ENCODE measurements at places on chromosomes 16 and 17.

DNA sequence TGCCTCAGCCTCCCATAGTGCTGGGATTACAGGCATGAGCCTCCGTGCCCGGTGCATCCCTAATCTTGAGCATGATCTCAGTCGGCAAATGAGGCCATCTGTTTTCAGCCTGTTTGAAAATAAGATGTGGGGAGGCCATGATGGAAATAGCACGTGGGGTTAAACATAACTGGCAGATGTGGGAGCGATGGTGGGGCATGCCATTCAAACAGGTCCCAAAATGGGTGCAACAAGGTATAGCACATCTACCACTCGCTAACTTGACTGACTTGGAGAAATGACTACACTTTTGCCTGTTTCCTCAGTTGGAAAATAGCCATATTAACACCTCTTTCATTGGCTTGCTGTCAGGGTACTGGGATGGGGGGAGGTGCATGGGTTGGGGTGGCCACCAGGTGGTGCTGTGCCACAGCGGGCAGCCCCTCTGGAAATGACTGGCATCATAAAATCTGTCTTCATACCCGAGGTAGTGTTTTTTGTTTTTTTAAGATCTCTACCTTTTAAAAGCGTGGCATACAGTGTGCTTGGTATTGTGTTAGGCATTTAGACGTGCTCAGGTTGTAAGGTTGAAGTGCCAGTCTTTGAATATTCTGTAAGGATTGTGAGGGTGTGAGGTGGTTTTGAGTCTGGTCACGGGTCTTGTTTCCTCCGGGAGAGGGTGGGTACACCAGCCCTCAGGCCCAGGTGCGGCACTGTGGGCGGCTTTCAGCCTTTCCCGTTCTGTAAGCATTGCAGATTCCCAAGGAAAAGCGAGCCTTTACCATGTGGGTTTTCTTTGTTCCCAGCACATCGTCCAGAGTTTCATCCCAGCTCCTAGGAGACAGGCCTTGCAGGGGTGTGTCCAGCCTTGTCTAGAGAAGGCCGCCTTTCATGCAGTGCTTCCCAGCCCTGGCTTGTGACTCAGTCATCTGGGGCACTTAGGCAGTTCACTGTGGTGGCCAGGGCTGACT lies 2.9 kb upstream of the TTYH2 start:
- H3K4me1 ChIP-seq: peaks cover 59% of the 10 kb centered on the region
- no peak overlapping the region for H3K4me3 ChIP-seq
- H3K36me3 ChIP-seq: peaks cover 29% of the 10 kb centered on the region
- H3K27ac ChIP-seq: peak overlapping the region; percentile 51
- DNase-seq: peak; percentile 37
- peaks cover 27% of the 10 kb centered on the region for H3K27me3 ChIP-seq

GRCh38 chr16:66703406-66704215 lies 7.1 kb upstream of the CMTM4 start:
- no peak for DNase-seq
- no peak overlapping the region for H3K4me3 ChIP-seq
- H3K27ac ChIP-seq: no peak overlapping the region
- no peaks in the 10 kb centered on the region for H3K27me3 ChIP-seq

GRCh38 chr17:72123530-72124437 lies 3.0 kb downstream of the SOX9 start:
- peaks cover 9% of the 10 kb centered on the region for H3K36me3 ChIP-seq
- no peaks in the 10 kb centered on the region for H3K27me3 ChIP-seq
- DNase-seq: no peak
- no peak overlapping the region for H3K27ac ChIP-seq
- peak overlapping the region; percentile 63 for H3K4me3 ChIP-seq

- H3K36me3 ChIP-seq: no peaks in the 10 kb centered on the region
- no peak overlapping the region for H3K4me3 ChIP-seq
- no peaks in the 10 kb centered on the region for H3K27me3 ChIP-seq
- H3K27ac ChIP-seq: no peak overlapping the region
- H3K4me1 ChIP-seq: no peaks in the 10 kb centered on the region
These were observed 29.8 kb downstream of the LRRC36 start for GRCh38 chr16:67356396-67356795.

- H3K4me3 ChIP-seq: peak overlapping the region; percentile 24
- no peaks in the 10 kb centered on the region for H3K36me3 ChIP-seq
- H3K27me3 ChIP-seq: peaks cover 87% of the 10 kb centered on the region
- peaks cover 6% of the 10 kb centered on the region for H3K4me1 ChIP-seq
- no peak overlapping the region for H3K27ac ChIP-seq
- DNase-seq: no peak
These were observed 5.5 kb downstream of the TBX2 start for GRCh38 chr17:61404913-61405685.

DNA sequence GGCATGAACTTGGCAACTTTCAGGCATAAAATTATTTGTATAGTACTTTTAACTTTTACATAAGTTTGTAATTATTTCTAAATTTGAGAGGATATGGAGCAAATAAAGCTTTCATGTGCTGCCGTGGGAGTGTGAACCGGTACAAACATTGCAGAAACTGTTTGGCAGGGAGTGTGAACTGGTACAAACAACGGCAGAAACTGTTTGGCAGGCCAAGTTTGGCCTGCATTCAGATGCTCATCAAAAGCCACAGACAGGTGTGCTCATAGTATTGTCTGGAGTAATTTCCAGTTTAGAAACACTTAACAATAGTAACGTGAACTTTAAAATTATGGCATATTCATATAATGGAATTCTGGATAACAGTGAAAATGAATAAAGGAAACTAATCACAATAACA lies 73.8 kb upstream of the ATP2A3 start:
- no peak for DNase-seq
- H3K27ac ChIP-seq: no peak overlapping the region
- no peak overlapping the region for H3K4me3 ChIP-seq
- no peaks in the 10 kb centered on the region for H3K4me1 ChIP-seq
- H3K36me3 ChIP-seq: peaks cover 3% of the 10 kb centered on the region
- no peaks in the 10 kb centered on the region for H3K27me3 ChIP-seq

- no peak overlapping the region for H3K4me3 ChIP-seq
- no peak for DNase-seq
- no peaks in the 10 kb centered on the region for H3K36me3 ChIP-seq
- no peaks in the 10 kb centered on the region for H3K27me3 ChIP-seq
These were observed 40.9 kb upstream of the CCNF start for GRCh38 chr16:2388139-2388874.

DNA sequence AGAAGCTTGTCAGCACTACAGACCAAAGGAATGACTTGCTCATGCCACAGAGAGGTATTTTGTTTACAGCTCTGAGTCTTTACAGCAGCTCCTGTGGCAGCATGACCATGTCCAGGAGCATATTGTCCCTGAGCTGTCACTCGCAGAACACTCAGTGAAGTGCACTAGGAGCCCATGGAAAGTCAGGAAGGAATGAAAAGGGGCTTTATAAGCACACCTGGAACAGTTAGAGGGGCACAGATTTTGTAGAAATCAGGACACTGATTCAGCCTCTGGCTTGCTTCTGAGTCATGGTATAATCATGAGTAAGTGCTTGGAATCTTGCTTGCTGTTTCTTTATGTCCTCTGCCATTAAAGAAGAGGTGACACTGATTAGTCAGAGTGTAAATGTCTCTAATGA lies 41.0 kb downstream of the TADA2A start:
- DNase-seq: no peak
- H3K4me1 ChIP-seq: peaks cover 7% of the 10 kb centered on the region
- no peak overlapping the region for H3K4me3 ChIP-seq
- H3K36me3 ChIP-seq: no peaks in the 10 kb centered on the region
- no peak overlapping the region for H3K27ac ChIP-seq
- no peaks in the 10 kb centered on the region for H3K27me3 ChIP-seq

GRCh38 chr16:75111514-75111940 lies 5.1 kb downstream of the LDHD start:
- H3K4me3 ChIP-seq: no peak overlapping the region
- no peak for DNase-seq
- peaks cover 16% of the 10 kb centered on the region for H3K4me1 ChIP-seq

GRCh38 chr16:85197611-85198566 lies 85.6 kb upstream of the CIBAR2 start:
- no peak overlapping the region for H3K4me3 ChIP-seq
- H3K4me1 ChIP-seq: peaks cover 55% of the 10 kb centered on the region
- H3K36me3 ChIP-seq: no peaks in the 10 kb centered on the region
